ENCODE measurements at places on chromosomes 6 and 20. TPM values are rescaled to one million over a fixed set of nuclear protein-coding genes. Genes with fewer than 3 reads are reported as not detected.

HLA-DPB1 gene
- 2.3 TPM for total RNA-seq

TOMM34 gene
- 11.7 TPM for total RNA-seq

FILIP1 gene
- total RNA-seq: 0.14 TPM

TAGAP gene
- total RNA-seq: not detected

MOCS1 gene
- 8.0 TPM for total RNA-seq

RBCK1 gene
- 54.0 TPM for total RNA-seq

BFSP1 gene
- total RNA-seq: 2.8 TPM

WFDC12 gene
- total RNA-seq: not detected

RAD21L1 gene
- total RNA-seq: 0.14 TPM

SLC22A2 gene
- not detected for total RNA-seq

BANF2 gene
- not detected for total RNA-seq

CALHM5 gene
- 8.7 TPM for total RNA-seq

FAM184A gene
- total RNA-seq: 0.46 TPM

MRPS18A gene
- 46.6 TPM for total RNA-seq

CPXM1 gene
- 0.71 TPM for total RNA-seq

SERINC3 gene
- total RNA-seq: 157 TPM

UNC5CL gene
- total RNA-seq: 0.09 TPM

KDM1B gene
- total RNA-seq: 9.2 TPM

OR2H2 gene
- total RNA-seq: not detected

PAX1 gene
- not detected for total RNA-seq

LY6G5C gene
- 0.43 TPM for total RNA-seq

PSORS1C1 gene
- total RNA-seq: 1.7 TPM

GOPC gene
- 51.6 TPM for total RNA-seq

EYA2 gene
- total RNA-seq: 0.14 TPM

UBE2C gene
- total RNA-seq: 4.3 TPM

CAPN11 gene
- total RNA-seq: 0.09 TPM

GINS1 gene
- total RNA-seq: 1.4 TPM

TNFRSF6B gene
- 0.65 TPM for total RNA-seq

FAM162B gene
- total RNA-seq: 1.4 TPM

LSM14B gene
- 49.8 TPM for total RNA-seq

RAET1L gene
- total RNA-seq: not detected

FAM217A gene
- total RNA-seq: not detected

ENPP1 gene
- 4.7 TPM for total RNA-seq

FOXQ1 gene
- 0.14 TPM for total RNA-seq

PCNA gene
- 64.6 TPM for total RNA-seq
